Ammon's horn (tissue), 1 donor: ENCODE measurements at places on chromosomes 5 and 9.

DNA sequence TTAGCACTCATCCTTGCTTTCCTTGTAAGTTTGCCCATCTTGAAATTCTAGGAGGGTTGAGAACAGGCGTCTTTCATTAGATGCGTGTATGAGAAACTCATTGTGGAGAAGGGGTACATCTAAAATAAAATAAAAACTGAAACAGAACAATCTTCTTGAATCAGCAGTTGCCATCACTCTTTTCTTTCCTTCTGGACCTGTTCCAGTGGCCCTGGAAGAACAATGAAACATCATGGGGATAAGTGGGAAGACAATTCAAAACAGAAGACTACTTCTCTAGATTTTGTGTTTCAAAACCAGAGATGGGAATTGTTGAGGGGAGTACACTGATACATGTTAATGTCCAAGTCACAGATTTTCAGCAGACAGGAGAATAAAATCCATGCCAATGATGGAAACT lies 59.9 kb downstream of the SLC1A3 start:
- DNase-seq = no peak

- DNase-seq = no peak
Observed at GRCh38 chr5:147065071-147065470, 169.8 kb upstream of the STK32A start.

DNA sequence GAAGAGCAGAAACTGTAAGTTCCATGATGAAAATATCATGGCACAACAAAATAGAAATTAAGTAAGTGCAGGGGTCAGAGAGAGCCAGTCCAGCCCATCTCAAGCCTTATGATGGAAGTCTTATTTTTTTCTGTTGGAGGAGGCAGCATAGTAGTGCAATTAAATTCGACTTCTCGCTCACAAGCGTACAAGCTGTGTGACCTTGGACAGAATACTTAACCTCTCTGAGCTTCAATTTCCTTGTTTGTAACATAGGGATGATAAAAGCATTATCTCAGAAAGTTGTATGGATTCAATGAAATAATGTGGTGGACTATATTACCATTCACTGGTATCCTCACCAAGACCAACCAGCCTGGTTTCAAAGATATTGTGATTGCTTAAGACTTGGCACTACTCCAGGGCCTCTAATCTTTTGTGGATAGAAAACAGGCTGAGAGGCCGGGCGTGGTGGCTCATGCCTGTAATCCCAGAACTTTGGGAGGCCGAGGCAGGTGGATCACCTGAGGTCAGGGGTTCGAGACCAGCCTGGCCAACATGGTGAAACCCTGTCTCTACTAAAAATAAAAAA lies 26.8 kb upstream of the MVB12B start:
- no peak for DNase-seq

- DNase-seq = no peak
Observed at GRCh38 chr5:72786676-72787075, 29.8 kb upstream of the TNPO1 start.

GRCh38 chr9:129336601-129337331 lies 158.7 kb upstream of the IER5L start:
- no peak for DNase-seq
